ENCODE measurements at places on chromosomes 12 and 14.

DNA sequence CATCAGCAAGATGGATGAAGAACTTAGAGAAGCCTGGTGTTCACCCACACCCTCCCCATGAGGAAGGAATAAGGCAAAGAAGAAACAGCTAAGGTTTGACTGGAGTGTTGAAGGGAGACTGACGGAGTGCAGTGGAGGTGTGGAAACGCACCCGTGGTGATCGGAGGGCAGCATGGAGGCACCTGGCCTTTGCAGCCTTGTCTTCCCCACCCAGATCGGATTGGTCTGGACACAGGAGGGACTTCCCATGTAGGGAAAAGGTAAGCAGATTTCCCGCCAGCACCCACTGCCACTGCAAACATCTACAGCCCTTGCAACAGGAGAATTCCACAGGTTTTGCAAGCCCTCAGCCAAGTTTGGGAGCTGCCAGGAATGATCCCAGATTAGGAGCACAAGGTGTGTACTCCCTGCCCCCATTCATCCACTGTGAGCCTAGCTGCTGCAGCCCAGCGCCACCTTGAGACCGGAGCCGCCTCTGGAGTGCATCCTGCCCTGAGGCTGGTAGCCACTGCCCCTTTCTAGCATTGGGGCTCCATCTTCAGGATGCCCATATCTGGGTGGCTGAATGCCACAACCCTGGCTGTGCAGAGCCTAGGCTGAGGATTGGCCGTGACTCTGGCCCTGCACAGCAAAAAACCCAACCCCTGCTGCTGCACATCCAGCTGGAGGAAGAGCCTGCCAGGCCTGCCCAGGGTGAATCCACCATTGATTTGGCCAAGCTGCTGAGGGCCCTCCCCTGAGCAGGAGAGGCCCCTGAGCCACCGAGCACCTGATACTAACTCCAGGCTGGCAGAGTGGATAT, 411.1 kb downstream of the TMEM121 start:
- DNase-seq: no peak

DNA sequence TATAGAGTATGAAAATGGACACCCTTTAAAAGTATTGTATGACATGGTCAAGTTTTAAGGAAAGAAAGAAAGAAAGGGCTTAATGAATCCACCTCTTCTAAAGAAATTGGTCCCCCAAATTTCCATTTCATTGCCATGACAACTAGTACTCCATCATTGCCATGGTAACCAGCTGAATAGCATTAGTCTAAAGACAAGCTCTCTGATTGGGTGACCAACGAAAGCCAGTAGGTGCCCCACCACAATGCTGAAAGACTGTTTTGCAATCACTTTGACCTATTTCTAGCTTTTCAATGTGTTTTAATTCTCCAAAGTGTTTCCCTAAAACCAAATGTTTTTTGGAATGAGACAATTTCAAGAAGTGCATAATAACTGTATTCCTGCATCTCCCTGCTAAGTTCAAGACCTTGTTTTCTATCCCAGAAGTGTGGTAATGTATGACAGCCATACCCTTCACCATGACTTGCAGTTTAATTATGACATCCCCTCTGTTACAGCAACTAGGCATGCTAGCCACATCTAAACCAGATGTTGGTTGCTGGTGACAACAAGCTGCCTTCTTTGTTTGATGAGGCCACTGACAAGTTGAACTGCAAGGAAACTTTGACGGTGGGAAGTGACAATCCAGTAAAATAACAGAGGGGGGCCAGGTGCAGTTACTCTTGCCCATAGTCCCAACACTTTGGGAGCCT, 46.7 kb downstream of the KICS2 start:
- DNase-seq: peak; percentile 30

DNA sequence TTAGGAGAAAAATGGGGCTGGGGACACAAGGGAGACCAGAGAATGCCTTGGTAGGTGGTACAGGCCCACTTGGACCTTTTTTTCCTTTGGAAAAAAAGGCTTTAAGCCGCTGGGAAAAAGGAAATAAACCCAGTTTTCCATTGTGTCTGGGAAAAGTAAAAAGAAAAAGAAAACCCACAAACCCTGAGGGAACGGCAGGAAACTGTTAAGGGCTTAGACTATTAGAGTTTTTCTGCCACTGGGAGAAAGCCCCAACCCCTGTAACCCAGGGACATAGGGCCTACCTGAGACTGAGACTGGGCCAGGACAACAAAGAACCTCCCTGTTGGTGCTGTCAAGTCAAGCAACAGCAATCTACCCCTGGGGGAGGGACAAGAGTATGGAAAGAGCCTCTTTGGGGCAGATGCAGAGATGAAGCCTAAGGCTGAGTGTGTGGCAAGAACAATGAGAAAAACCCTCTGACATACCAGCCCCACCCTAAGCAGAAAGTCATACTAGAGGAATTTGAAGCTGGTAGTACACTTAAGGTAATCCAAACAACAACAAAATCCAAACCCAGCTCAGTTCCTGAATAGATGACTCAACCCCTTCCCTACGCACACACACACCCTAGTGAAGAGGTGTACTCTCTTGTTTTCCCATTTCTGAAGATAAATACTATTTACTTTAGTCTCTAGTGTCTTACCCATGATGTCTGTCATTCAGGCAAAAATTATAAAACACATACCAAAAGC, 22.8 kb downstream of the ATF1 start:
- no peak for DNase-seq

DNA sequence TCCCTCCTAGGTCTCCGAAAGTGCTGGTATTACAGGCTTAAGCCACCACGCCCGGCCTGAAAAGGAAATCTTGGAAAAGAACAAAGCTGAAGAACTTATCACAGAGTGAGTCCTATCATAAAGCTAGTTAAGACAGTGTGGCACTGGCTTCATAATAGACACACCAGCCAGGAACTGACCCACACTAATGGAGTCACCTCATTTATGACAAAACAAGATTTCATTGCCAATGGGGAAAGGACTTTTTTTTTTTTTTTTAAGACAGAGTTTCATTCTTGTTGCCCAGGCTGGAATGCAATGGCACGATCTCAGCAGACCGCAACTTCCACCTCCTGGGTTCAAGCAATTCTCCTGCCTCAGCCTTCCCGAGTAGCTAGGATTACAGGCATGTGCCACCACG, 15.7 kb downstream of the KDM2B start:
- DNase-seq: no peak

- DNase-seq: no peak
These were observed 15.0 kb upstream of the FBXO33 start for GRCh38 chr14:39447175-39447661.

- DNase-seq: no peak
These were observed 2.3 kb downstream of the HOXC8 start for GRCh38 chr12:54010972-54011664.

- no peak for DNase-seq
These were observed 17.1 kb upstream of the EMP1 start for GRCh38 chr12:13179211-13180074.

GRCh38 chr12:109266106-109266879, 42.8 kb downstream of the FOXN4 start:
- DNase-seq: no peak

GRCh38 chr12:113081873-113082272, 25.3 kb downstream of the DTX1 start:
- DNase-seq: no peak

DNA sequence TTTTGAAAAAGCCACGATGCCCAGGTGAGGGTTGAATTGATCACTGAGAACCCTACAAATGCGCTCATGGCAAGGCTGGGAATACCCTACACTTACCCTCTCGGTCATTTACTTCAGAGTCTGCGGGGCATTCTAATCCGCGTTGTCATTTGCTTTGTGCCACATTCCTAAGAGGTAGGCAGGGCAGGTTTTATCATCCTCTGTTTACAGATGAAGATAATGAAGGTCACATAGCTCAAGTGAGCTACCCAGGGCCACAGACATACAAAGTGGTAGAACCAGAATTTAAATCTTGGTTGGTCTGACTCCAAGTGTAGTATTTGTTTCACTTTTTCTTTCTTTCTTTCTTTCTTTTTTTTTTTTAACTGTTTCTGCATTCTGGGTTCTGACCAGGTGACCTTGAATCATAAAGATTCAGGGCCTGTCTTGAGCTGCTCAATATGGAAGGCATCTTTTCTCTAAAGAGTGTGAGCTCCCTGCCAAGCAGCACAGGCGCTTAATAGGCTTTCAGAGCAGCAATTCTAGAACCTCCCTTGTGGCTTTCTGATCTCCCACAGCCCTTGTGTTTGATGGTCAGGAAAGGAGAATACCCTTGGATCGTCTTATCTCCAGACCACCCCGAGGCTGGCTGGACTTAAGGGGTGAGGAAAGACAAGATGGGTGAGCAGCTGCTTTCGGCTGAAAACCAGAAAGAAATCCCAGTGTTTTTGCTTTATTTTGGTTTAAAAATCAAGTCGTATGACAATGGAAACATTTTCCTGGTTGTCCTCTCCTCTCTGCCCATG, 662 bp upstream of the BATF start:
- DNase-seq: no peak

DNA sequence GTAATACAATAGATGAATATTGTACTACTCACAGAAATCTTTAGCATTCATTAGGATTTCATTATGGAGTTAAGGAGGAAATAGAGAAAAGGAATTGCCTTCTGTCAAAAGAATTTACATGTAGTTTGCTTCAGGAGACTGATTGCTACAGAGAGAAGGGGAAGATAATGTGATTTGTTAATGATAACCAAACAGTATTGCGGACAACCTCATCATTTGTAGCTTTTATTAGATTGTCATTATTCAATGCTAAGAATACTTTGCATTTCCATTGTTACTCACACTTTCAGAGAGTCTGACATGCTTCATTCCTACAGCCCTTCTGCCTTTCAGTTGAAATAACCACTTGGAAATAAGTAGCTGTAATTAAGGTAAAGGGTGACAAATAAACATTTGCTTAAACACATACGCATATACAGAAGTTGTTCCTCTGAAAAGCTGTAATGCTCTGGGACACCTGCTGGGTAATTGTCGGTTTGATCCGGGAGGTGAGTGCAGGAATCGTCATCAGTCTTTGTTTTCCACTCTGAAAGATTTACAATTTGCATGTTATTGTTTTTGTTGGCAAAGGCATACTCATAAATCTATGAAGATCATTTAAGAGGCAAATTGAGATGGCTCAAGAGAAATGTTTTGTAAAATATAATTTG, 600.2 kb downstream of the TRHDE start:
- peak; percentile 9 for DNase-seq

DNA sequence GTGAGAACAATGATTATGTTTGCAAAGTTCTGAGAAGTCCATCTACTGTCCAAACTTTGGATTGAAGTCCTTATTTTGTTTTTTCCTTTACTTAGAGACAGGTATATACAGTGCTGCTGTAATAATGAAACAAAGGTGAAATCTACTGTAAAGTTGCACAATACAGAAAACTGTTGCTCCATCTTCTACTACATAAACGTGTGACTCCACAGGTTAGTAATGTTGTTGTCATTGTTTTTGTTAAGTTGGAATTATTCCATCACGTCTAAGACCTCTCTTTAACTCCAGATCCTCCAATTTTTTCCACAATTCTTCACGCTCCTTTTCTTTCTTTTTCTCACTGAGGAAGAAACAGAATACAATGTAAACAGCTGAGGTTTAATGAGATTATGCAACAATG, 57.0 kb upstream of the GPHB5 start:
- DNase-seq: no peak

DNA sequence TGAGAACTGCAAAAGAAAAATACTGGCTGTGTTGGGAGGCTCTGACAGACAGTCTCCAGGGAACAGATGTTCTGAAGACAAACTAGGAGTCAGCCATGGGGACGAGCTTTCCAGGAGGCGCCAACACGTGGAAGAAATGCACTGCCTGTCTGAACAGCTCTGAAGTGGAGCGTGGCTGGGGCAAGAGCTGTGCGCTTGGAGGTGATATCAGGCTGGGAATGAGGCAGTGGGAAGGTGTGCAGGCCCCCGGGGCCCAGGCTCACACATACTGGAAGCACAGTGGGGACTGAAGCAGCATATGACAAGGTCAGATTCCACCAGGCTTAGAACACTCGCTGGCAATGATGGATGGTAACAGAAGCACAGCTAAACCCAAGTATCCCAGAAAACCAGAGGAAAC, 17.5 kb downstream of the APPL2 start:
- DNase-seq: no peak

DNA sequence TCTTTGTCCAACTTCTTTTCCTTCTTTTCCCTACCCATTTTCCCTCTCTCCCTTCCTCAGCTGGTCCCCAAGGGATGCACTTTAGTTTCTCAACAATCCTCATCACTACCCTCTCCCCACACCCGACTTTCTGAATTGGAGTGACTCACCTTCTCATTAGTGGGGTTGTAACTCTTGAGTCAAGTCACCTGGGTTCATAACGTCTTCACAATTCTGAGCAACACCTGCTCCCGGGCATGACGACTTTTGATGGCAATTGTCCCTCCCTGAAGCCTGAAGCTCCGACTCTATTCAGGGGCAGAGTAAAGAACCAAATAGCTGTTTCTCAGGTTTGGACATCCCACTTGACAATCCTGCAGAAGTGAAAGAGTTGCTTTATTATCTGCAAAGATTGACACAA, 82.7 kb upstream of the OTX2 start:
- DNase-seq: no peak

- no peak for DNase-seq
These were observed 682 bp downstream of the ERBB3 start for GRCh38 chr12:56080556-56081138.

Data from iPS DF 19.7 (cell line).